Small intestine (tissue), 16 donors: ENCODE measurements at places on chromosomes 1 and 21.

DNA sequence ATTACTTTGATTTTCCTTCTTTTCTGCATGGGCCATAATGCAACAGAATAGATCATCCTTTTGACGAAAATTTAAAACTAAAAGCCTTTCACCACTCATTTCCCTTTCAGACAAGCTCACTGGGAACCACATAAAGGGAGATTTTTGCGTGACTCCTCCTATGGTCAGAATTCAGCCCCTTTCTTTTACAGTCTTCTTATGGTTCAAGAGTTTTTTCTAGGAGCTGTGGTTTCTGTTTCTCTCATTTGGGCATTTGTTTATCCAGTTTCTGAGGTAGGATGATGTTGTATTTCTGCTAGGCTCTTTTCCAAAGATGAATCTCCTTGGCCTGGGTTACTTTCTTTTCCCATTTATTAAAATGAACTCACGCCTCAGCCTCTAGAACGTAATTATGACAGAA is 16.9 kb downstream of the RGS1 start:
- DNase-seq, result no peak
- H3K36me3 ChIP-seq, result no peaks in the 10 kb centered on the region
- H3K27ac ChIP-seq, result no peak overlapping the region
- H3K27me3 ChIP-seq, result no peaks in the 10 kb centered on the region
- H3K4me1 ChIP-seq, result no peaks in the 10 kb centered on the region

GRCh38 chr21:39073063-39073462 is 110.2 kb downstream of the PSMG1 start:
- H3K27ac ChIP-seq, result no peak overlapping the region
- no peaks in the 10 kb centered on the region for H3K36me3 ChIP-seq
- DNase-seq, result no peak
- no peak overlapping the region for H3K4me3 ChIP-seq

GRCh38 chr1:25517476-25518394 is 25.7 kb upstream of the LDLRAP1 start:
- H3K36me3 ChIP-seq, result no peaks in the 10 kb centered on the region
- no peak for DNase-seq
- no peaks in the 10 kb centered on the region for H3K4me1 ChIP-seq
- no peak overlapping the region for H3K4me3 ChIP-seq
- H3K27ac ChIP-seq, result no peak overlapping the region
- H3K27me3 ChIP-seq, result no peaks in the 10 kb centered on the region

- H3K4me1 ChIP-seq, result peaks cover 23% of the 10 kb centered on the region
- no peaks in the 10 kb centered on the region for H3K27me3 ChIP-seq
- H3K4me3 ChIP-seq, result no peak overlapping the region
- DNase-seq, result no peak
- peak overlapping the region; percentile 62 for H3K27ac ChIP-seq
- H3K36me3 ChIP-seq, result peaks cover 6% of the 10 kb centered on the region
These were observed 103.1 kb downstream of the GALNT2 start for GRCh38 chr1:230170153-230170547.
